Activated naive CD4-positive, alpha-beta T cell treated with anti-CD3 and anti-CD28 coated beads, Interleukin-2, amount 50 U/mL, for 16 hours (primary cell): ENCODE measurements at places on chromosomes 5 and 9.

GRCh38 chr9:105171076-105171475 is 73.4 kb upstream of the SLC44A1 start:
- no peak for DNase-seq

- DNase-seq: no peak
These were observed 119.2 kb downstream of the ARRDC3 start for GRCh38 chr5:91263898-91264297.

GRCh38 chr5:179805529-179806249 is 977 bp downstream of the MGAT4B start:
- no peak for DNase-seq

- no peak for DNase-seq
These were observed 290.1 kb downstream of the HINT1 start for GRCh38 chr5:130874861-130875417.

GRCh38 chr5:172207511-172207910 is 13.5 kb downstream of the EFCAB9 start:
- DNase-seq: no peak

GRCh38 chr5:40480392-40480791 is 199.3 kb upstream of the PTGER4 start:
- peak; percentile 17 for DNase-seq

GRCh38 chr5:87541033-87541432 is 128.3 kb upstream of the CCNH start:
- no peak for DNase-seq

DNA sequence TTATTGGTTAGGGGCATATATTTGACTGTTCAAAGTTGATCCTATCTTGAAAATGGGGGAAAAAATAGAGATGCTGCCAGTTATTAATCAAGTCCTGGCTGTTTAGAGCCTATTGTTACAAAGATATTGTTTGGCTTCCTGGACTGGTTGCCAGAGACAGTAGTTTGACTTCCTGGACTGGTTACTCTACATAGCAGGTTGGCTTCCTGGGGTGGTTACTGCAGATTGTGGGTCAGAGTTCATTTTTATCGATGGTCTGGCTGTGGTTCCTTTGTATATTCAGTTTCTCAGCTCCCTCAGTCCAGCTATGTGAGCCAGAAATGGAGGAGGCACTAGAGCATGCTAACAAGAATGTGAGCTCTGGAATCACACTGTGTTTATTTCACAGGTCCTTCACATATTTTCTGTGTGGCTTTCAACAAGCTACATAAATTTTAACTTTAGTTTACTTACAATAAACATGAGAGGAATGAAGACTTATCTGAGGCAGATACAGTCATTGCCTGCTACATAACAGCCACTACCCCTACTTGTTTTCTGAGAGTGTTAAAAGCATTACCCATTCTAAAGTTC is 137.6 kb downstream of the TRPM3 start:
- no peak for DNase-seq

GRCh38 chr5:53956196-53956595 is 354.2 kb downstream of the ARL15 start:
- no peak for DNase-seq

DNA sequence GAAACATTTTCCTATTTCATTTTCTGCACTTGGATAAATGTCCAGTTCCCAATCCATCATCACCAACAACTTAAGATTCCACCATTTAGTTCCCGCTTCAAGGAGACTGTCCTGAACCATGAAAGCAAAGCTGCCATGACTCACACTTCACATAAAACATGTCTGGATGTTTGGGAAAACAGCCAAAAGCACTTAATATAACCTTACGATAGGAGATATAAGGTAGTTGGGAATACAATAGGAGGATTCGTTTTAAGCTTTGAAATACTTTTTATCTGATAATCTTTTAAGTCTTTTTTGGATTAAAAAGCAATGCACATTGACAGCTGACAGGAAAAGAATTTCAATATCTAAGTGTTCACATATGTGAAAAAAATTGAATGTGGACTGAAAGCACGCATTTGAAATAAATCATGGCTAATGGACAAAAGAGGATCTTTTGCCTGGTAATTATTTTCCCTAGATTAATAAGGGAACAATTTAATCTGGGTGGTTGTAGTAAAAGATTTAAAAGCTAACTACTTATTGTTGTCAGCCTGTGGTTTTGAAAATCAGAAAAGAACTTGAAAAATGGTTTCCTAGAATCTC is 17.3 kb upstream of the TGFBI start:
- DNase-seq: no peak

GRCh38 chr9:109190151-109190550 is 23.1 kb upstream of the FRRS1L start:
- DNase-seq: no peak

GRCh38 chr9:130027533-130028365 is 15.2 kb downstream of the FNBP1 start:
- DNase-seq: no peak

GRCh38 chr5:145793574-145793973 is 41.6 kb downstream of the PRELID2 start:
- DNase-seq: no peak

DNA sequence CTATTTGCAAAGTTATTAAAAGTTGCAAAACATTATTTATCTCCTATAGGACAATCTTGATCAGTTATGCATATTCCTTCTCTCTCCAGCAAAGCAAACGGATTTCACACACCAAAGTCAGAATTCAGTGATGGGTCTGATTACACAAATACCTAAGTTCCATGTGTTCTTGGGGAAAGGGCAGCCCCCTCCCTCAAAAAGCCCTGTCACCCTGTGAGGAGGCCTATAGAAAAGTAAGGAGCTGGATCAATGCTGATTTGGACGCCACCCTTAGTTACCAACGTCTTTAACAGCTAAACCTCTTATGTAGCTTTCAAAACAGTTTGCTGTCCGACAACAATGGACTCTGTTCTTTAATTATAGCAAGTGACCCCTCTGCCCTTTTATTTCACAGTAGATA is 6.4 kb downstream of the ZNF608 start:
- no peak for DNase-seq

DNA sequence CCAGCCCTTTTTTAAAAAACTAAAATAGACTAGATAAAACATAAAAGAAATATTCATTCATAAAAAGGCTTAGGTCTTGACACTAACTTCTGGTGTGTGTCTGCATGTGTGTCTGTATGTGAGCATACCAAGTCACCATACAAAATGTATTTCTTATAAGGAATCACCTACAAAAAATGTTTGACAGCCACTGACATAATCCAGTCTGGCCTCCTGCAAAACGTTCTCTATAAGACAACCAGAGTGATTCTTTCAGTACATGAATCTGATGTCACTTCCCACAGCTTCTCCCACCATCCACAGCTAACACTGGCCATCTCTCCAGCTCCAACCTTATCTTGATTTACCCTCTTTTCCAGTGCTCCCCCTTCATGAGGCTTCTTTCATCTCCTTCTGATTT is 192.3 kb downstream of the TLE1 start:
- no peak for DNase-seq

DNA sequence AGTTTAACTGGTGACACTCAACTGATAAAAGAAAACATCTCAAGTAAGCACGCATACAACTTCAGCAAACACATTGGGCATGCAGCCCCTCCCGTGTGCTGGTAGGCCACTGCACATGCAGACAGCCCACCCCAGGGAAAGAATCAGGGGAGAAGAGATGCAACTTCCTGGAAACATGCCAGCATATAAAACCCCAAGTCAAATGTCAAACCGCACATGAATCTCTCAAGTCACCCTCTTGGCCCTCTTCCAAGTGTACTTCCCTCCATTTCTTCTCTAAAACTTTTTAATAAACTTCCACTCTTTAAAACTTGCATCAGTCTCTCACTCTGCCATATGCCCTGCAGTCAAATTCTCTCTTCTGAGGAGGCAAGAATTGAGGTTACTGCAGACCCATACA is 732.7 kb downstream of the SEMA5A start:
- DNase-seq: no peak

GRCh38 chr9:123225374-123225813 is 43.0 kb downstream of the STRBP start:
- DNase-seq: peak; percentile 63

DNA sequence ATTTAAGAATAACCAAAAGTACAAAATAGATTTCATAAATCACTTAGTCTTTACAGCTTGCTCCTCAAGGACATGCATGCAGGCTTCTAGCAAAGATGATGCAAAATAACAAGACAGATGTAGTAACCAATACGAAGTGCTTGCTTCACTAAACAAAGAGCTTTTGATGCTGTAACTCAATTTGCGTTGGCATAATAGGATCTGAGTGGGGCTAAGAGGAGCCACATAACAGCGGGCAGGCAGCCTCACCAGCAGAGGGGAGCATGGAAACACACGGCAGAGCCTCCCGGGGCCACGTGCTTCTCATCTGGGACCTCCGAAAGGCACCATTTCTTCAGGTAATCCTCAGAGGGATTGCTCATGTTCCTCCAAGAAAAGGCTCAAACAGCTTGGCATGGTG is 139.7 kb downstream of the C5orf15 start:
- no peak for DNase-seq

DNA sequence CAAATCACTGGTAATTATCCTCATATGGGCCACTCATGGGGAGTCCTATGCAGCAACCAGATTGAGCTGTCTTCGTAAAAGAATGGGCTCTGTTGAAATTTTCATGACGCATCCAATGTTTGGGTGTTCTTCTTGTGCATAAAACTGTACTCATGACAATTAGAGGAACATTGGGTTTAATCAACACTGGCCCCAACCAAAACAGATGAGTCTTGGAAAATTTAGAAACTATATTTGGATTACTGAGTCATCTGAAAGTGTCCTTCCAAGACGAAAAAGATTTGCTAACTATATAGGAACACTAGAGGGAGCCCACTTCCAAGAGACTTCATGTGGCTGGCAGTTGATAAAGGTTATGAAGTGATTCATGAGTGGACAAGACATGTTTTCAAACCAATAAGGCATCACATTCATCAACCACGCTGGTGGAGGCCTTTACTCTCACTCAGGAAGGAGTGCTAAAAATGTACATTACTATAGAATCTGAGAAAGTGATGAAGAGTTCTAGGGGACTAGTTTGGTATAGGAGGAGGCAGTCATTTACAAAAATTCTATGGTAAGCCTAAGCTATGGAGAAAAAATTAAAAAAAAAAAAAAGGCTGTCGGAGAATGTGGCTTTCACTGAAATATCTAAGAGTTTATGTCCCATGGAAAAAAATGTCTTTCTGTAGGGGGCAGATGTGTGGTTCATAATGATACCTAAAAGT is 313.5 kb downstream of the PRDM9 start:
- no peak for DNase-seq

DNA sequence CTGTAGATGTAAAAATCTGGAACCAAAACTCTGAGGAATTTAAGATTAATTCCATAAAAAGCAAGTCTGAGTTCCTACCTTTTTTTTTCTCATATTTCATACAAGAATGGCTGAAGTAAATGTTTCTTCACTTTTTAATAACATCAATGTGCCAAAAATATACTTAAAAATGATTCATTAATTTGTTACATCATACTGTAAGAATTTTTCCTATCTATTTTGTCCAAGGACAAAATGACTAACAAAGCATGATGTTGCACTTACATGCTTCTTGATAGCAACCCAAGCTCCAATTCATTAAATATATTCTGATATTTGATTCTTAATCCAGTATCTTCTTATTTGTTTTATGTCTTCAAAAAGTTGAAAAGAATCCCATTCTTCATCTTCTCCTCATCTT is 988.3 kb downstream of the TLE1 start:
- no peak for DNase-seq

GRCh38 chr5:41196197-41196596 is 17.1 kb downstream of the C6 start:
- DNase-seq: no peak

GRCh38 chr9:8391132-8391531 is 591.6 kb upstream of the DMAC1 start:
- no peak for DNase-seq

DNA sequence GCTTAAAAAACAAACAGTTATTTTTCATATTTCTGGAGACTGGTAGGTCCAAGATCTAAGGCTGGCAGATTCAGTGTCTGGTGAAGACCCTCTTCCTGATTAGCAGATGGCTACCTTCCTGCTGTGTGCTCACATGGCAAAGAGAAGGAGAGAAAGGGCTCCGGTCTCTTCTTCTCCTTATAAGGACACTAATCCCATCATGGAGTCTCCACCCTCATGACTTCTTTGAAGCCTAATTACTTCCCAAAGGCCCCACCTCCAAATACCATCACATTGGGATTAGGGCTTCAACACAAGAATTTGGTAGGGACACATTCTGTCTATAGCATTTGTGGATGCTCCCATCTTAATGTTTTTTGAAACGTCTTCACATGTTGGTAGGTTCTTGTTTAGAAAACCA is 391.1 kb downstream of the TMEM161B start:
- no peak for DNase-seq

DNA sequence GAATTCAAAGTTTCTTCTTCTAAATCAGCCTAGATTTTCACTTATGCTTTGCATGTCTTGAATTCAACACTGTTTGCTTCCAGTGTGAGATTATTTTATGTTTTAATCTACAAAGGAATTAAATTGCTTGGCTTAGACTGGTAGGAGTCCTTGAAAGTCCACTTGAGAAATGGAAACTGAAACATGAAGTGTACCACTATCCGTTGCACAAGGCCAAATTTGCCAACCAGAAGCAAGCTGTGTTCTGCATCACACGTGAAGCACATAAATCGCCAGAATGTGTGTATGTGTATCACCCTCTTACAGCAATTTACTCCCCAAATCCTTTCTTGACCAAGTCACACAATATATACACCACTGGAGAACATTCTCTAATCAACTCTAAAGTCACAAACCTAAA is 10.3 kb downstream of the SEMA6A start:
- no peak for DNase-seq

GRCh38 chr5:66779528-66779927 is 183.3 kb downstream of the MAST4 start:
- no peak for DNase-seq

DNA sequence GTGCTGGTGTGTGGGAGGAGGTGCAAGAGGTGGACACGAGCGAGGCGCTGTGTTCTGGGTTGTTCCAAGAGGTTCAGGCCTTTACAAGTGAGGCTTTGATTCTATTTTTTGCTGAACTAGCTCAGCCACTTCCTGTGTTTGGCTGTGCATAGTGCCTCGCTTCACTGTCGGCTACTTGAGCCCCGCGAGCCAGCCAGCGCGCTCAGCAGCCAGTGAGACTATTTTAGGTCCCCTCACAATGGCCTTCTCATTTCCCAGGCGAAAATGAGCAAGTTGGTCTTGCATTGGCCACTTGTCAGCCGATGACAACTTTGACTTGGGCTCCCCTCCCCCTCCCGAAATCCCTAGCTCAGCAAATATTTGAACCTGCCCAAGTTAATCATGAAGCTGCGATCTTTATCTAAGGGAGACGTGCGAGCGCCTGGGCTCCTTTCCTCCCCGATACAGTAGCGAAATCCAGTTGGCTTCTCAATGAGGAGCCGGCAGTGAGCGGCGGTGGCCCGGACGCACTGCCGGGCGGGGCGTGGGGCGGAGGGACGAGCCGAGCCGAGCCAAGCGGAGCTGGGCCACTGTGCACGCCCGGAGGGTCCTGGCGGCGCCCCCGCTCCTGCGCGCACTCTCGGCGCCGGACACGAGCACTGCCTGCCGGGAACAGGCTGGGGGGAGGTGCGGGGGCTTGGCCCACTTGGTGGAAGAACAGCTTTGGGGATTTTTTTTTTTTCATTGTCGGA is 72.6 kb downstream of the PIK3R1 start:
- DNase-seq: peak; percentile 35

GRCh38 chr5:873328-873727 is 19.3 kb downstream of the BRD9 start:
- DNase-seq: no peak
